LNCaP clone FGC (cell line): ENCODE measurements at places on chromosomes 3 and 15.

DNA sequence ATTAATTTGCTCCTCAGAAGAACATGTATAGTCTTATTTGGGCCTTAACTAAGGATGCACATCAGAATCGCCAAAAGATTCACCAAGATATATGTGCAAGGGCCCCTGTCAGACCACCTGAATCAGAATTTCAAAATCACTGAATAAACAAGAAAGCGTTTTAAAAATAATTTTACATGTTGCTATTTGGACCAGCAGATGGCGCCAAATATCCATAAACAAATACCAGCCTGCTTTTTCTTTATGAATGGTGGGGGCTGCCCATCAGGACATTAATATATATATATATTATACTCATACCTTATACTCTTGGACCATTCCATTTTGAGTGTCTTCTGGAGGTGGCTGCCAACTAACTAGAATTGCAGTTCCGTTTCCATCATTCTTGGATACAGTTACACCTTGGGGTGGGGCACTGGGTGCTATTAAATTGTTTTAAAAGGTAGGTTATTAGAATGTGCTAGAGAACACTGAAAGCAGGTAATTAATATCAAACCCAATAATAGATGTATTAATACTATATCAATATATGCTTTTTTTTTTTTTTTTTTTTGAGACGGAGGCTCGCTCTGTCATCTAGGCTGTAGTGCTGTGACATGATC, 1108.3 kb downstream of the ROBO1 start:
- DNase-seq: no peak

GRCh38 chr15:74263466-74263865, 27.3 kb downstream of the CCDC33 start:
- DNase-seq: no peak

- peak; percentile 8 for DNase-seq
Measured at GRCh38 chr3:39541917-39542329, 74.4 kb downstream of the MOBP start.

DNA sequence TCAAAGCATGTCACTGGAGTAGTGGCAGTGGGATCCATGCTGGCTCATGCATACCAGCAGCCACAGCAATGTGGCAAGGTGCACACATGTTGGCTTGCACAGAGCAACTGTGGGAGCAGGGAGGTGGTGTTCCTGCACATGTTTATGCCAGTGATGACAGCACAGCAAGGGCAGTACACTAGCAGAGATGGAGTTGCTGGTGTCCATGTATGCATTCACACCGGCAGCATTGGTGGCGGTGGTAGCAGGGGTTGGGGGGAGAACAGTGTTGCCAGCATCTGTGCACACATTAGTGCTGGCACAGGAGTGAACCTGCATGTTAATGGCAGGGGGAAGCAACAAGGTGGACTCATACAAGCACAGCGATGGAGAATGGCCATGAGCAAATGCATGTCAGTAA, 202.0 kb upstream of the KCNMB2 start:
- no peak for DNase-seq

DNA sequence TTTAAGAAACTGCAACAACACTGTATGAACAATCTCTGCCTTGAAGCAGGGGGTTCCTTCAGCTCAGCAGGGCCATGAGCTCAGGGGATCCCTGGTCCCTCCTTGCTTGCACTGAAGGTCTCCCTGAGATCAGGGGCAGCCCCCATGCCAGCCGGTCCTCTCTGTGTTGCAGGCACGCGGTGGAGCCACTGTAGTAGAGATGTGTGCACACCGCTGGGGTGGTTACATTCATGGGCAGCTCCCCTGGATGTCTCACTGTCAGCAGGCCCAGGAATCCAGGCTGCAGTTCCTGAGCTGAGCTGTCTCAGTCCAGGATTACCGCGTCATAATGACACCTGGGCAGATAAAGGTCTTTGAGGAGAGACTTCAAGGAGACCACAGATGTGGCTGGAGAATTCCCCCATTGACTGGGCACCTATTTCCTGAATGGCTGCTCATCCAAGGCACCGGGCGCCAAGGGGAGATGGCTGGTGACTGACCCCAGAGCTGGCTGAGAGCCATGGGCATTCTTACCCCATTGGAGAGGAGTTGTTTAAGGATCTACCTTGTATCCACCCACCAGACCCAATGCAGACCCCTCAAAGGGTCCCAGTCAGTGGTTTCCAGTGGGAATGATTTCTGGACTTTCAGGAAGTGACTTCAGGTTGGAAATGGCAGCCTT, 10.4 kb upstream of the KLF13 start:
- DNase-seq: no peak

DNA sequence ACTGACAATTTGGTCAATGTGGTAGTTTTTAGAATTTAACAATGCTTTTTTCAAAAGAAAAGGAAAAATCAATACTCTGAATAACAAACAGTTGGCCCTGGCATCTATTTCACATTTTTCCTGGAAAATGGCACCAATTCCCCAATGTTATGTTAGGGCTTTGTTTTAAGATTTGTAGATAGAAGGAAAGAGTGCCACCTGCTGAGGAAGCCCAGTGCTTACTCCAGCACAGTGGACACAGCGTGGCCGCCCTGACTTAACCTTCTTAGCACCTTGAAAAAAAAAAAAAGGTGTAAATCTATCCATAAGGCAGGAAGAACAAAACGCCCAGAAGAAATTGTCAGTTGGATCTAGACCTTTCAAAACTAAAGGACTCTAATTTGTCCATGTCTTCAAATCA, 110.7 kb upstream of the CNTN4 start:
- no peak for DNase-seq

GRCh38 chr15:25933456-25934158, 70.5 kb upstream of the ATP10A start:
- peak; percentile 69 for DNase-seq

DNA sequence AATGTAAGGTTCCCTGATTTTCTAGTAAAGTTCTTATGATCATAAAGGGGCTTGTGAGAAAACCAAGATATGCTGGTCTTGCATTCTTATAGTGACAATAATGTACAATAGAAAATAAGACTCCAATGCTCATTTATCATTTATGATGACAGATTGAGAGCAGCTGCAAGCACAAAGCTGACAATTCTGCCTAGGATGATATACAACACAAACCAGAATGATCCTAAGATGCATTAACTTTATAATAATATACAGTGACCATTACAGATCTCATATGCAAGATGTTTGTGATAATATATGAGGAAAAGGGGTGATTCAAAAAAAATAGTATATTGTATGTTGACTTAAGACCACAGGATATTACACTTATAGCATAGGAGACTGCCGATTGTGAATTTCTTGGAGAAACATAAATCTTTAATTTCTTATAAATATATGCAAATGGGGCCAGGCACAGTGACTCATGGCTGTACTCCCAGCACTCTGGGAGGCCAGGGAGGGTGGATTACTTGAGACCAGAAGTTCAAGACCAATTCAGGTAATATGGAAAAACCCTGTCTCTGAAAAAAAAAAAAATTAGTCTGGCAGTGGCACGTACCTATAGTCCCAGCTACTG, 387.0 kb downstream of the ZBBX start:
- no peak for DNase-seq

GRCh38 chr3:113021471-113021870, 30.7 kb downstream of the GTPBP8 start:
- DNase-seq: no peak

DNA sequence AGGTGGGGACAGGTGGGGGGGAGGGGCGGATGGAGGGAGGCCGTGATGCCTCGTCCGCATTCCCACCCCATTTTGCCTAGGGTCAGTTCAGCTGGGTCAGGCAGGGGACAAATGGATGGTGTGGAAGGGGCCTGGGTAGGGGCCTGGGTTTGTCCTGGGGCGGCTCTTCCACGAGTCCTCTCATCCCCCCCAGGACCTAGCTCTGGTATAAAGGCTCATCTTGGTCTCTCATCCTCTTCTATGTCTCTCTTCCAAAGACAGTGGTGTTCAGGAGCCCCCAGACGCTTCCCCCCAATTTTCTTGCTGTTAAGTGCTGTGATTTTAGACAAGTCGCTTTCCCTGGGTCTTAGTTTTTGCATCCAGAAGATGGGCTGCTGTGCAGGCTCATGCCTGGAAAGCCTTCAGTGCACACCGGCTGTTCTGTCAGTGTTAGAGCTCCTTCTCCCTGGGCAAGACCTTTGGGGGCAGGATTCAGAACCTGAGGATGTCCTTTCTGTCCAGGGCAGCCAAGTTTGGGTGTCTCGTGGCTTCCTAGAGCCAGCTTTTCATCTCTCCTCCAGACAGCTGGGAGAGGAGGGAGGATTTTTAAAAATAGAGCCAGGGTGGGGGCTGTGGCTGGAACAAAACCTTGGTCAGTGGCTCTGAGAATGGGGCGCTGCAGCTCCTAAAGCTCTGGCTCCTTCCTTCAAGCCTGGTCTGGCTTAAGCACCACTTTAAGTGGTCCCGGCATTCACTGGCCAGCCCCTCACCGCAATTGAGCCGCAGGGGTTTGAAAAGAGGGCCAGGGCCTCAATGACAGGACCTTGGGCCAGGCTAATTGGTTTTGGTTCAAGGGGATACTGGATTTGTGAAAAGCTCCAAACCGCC, 37.7 kb upstream of the POLG start:
- no peak for DNase-seq

DNA sequence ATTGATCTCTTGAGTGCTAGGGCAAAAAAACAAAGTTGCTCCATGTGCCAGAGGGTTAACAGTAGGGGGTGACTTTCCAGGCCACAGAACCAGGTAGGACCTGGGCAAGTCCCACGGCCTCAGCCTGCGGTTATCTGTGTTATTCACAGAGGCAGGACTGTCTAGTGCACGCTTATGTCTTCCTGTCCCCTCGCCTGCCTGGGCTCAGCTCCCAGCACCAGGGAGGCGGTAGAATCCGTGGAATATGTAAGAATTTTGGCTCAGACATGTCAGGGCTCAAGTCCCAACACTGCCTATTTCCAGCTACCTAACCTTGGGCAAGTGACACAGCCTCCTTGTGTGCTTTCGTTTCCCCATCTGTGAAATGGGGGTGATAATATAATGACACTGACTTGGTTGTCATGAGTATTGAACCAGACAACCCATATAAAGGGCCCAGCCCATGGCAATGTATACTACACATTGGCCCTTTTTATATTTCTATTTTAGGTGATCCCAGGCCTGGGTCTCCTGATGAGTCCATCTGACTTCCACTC, 44.3 kb upstream of the FLNB start:
- no peak for DNase-seq

DNA sequence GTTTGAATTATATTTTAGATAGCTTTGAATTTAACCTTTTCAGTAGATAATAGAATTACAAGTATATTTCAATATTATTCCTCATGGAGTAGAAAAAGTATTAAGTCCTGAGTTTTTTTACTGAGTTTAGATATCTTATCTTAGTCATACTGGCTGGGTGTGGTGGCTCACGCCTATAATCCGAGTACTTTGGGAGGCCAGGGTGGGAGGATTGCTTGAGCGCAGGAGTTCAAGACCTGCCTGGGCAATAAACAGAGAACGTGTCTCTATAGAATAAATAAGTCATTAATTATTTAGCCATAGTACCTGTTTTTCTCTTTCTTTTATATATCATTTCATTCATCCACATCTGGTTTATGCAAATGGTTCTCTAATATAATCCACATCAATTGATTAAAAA, 9.9 kb downstream of the RAP2B start:
- DNase-seq: no peak
